KG1 (cell line): ENCODE measurements at places on chromosomes 11 and 22.

- DNase-seq = no peak
Measured at GRCh38 chr11:95429376-95429907, 198.4 kb upstream of the SESN3 start.

GRCh38 chr11:124934862-124935547 lies 842 bp downstream of the HEPACAM start:
- no peak for DNase-seq

GRCh38 chr11:33110083-33110482 lies 51.2 kb downstream of the CSTF3 start:
- DNase-seq = no peak

DNA sequence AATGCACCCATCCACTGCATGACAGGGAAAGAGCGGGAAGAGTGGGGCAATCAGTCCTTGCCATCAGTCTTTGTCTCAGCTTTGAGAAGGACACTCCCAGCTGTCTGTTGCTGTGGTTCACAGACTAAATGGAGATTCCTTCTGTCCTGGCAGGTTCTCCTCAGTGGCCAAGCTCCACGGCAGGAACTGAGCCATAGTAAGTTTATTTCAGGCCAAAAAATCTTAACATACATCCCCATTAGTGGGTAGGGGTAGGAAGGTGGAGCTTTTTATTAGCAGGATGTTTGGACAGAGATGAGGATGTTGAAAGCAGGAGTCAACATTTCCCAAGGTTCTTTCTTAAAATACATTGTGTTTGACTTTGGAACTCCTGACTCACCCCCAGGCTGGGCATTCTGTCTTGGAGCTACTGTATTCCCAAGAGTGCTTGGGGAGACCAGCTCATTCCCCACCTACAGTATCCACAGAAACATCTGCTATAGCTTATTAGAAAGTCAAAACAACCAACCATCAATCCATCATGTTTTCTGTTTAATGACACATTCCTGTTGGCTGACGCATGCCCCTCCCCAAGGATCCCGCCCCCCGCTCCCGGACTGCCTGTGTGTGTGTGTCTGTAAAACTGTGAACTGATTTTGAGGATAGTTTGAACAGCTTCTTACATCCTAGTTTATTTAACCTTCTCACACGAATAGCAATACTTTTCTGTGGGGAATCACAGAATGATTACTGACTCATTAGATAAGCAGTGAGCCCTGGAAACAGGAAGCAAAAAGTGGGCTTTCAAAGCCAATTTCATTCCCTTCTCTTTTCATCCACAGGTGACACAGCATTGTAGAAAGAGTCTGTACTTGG lies 109.5 kb downstream of the CCDC81 start:
- no peak for DNase-seq

DNA sequence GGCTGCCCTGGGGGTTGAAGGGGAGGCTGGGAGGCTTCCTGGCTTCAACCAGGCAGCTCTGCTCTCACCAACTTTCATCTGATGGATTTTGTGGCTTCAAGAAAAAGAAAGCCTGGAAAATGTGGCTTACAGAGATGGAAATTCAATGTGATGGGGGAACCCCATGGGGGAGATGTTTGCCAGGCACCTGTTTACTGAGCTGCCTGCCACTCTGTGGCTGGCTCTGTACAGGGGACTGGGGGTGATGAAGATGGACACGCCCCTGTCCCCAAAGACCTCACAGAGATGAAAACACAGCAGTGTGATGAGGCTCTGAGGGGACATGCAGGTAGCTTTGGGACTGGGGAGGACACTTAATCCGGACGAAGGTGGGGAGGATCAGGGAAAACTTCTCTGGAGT lies 10.1 kb downstream of the TMEM258 start:
- DNase-seq = no peak

DNA sequence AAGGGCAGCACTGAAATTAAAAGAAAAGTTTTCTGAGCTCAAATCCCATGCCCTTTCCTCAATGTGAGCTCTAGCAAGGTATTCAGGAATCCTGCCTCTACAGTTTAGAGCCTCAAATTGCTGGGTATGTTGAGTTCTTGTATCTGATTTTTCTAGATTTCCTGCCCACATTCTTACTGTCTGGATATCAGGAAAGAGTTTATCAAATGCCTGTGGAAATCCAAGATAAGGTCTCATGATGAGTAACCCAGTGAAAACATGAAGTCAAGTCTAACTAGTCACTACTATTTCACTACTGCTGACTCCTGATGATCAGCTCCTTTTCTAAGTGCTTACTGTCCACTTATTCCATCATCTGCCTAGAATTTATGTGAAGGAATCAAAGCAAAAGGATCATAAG lies 29.8 kb downstream of the LIMK2 start:
- no peak for DNase-seq

DNA sequence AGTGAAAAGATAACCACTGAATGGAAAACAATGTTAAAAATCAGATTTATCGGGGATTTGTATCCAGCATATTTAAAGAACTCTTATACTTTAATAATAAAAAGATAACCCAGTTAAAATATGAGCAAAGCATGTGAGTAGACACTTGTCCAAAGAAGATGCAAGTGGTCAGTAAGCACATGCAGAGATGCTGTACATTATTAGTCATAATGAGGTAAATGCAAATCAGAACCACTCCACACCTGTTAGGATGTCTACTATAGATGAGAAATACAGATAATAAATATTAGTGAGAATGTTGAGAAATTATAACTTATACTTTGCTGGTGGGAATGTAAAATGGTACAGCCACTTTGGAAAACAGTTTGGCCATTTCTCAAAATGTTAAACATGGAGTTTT lies 28.0 kb downstream of the QSER1 start:
- DNase-seq = no peak

- DNase-seq = no peak
Measured at GRCh38 chr11:18013790-18014507, 1.1 kb upstream of the SERGEF start.

GRCh38 chr22:27502327-27502726 lies 299.2 kb downstream of the MN1 start:
- no peak for DNase-seq

- no peak for DNase-seq
Measured at GRCh38 chr11:74418509-74418895, 20.3 kb upstream of the PGM2L1 start.

DNA sequence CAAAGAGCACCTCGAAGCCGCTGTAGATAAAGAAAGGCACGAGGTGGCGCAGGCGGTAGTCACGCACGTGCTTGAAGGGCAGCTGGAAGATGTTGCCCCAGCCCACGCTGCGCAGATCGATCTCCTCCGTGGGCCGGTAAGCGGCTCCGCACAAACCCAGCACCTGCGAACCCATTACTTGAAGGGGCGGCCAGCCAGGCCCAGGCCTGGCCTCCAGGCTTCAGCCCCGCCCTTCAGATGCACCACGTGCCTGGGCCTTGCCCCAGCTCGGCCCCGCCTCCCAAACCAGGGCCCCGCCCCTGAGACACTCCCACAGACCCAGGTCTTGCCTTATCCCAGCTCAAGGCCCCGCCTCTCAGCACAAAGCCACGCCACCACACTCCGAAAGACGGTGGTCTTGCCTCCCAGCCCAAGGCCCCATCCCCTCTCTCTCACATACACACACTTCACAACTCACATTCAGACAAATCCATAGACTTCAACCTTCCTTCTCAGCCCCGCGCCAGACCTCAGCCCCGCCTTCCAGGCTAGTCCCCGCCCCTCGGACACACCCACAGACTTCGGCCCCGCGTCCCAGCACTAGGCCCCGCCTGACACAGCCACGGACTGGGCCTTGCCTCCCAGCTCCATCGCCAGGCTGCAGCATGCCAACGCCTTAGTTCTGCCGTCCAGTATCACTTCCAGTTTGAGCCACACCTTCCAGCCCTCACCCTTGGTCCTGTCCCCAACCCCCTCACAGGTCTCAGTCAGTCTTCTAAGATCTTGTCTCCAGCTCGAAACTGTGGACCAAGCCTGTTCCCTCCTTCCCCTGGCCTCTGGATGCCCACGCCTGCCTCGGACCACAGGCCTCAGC lies 7.0 kb downstream of the UNC93B1 start:
- no peak for DNase-seq

GRCh38 chr11:69545976-69546617 lies 64.6 kb downstream of the LINC01488 start:
- no peak for DNase-seq

GRCh38 chr11:101445761-101446160 lies 138.0 kb downstream of the TRPC6 start:
- no peak for DNase-seq

DNA sequence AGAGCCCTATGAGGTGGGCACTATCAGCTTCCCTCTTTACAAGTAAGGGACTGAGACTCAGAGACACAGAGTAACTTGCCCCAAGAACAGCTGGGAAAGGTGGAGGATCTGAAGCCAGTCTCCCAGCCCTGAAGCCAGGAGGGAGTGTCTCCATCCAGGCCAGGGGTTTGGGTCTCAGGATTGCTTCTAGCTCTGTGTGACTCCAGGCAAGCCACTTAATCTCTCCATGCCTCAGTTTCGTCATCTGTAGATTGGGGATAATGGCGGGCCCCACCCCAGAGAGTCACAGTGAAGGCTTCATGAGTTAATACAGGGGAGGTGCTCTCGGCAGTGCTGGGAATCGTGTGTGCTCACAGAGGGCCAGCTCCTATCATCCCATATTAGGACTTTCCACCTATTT lies 10.5 kb downstream of the MAP4K2 start:
- no peak for DNase-seq

DNA sequence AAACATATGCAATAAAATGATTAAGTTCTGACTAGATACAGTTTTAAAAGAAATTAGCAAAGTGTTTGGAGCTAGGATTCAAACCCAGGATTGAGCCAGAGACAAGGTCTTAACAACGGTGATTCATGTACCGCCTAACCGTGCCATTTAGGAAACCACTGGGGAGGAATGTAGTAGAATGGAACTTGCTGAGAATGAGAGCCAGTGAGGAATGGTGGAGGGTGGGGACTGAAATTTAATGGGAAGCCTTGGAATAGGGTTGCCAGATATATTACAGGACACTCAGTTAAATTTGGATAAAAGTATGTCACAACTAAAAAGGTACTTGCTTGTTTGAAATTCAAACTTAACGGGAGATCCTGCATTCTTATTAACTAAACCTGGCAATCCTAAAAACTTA lies 30.4 kb upstream of the TMEM86A start:
- DNase-seq = no peak

DNA sequence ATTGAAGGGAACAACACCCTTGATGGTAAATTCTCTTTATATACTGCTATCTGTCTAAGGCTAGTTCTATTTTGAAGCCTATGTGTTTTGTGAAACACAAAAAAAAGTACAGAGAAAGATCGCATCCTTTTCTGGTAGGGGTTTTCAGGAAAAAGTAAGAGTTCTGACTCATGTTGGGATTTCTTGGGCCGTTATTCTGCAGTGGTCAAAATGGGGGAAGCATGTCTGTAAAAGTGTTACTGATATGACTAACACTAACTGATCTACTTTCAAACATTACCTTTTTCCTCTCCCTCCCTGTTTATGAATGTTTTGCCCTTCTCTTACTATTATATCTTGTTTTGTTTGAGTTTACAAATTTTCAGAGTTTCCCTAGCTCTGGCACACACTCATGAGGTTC lies 53.9 kb downstream of the CTNND1 start:
- DNase-seq = no peak

- no peak for DNase-seq
Measured at GRCh38 chr11:114110123-114110522, 50.6 kb downstream of the ZBTB16 start.

GRCh38 chr11:101444851-101445250 lies 139.0 kb downstream of the TRPC6 start:
- DNase-seq = no peak

- DNase-seq = no peak
Measured at GRCh38 chr11:108218455-108218854, 4.0 kb downstream of the NPAT start.

DNA sequence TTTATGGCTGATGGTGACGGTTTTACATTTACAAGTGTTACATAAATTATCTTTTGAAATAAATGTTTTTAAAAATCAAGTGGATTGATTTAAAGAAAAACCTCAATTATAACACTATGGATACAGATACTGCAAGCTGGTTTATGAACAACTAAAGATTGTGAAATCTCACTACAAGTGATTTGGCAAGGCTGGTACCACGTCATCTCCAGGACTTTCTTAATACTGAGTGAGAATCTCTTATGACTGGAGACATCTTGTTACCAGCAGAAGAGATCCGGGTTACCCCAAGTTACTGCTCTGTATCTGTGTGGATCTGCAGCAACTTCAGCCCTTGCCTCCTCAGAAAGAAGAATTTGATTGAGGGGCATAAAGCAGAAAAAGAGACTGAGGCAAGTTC lies 452.9 kb downstream of the MN1 start:
- no peak for DNase-seq

DNA sequence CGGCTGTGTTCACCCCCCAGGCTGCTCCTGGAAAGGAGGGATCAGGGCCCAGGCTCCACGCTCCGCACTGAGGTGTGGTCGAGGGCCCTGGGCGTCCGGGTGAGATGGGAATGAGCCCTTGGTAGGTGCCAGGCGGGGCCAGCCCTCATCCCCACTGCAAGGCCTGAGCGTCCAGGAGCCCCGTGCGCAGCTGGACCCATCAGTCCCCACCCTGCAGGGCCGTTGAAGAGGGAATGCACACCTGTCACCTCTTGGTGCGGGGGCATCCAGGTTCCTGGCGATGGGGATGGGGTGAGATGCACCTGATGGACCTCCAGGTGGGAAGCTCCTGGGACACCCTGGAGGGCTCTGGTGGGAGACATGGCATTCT lies 72.2 kb downstream of the KCNQ1 start:
- DNase-seq = no peak

DNA sequence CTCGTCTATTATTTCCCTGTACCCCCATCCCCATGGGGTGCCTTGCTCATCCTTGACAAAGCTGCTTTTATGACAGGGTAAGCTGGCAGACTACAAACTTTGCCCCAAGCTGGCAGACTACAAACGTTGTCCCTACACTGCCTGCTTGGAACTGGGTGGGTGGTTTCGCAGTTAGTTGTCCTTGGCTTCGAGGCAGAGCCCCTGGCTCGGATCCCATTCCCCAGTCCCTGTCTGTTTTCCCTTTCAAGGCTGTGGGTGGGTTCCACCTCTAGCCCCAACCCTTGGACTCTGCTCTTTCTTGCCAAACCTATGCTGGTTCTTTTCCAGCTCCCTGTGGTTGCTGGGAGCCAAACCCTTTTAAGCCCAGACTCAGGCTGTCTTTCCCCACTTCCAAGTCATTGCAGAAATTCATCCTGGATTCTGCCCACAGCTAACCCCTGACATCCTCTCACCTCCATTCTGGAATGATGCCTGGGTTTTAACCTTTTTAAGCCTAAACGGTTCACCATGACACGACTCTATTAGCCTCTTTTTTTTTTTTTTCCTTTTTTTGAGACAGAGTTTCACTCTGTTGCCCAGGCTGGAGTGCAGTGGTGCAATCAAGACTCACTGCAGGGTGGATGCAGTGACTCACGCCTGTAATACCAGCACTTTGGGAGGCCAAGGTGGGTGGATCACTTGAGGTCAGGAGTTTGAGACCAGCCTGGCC lies 9.2 kb upstream of the RBM14 start:
- DNase-seq = no peak

- DNase-seq = no peak
Measured at GRCh38 chr22:50626850-50627641, 906 bp downstream of the ARSA start.
